ENCODE measurements at places on chromosomes 3 and 15.

- H3K36me3 ChIP-seq: no peaks in the 10 kb centered on the region
- no peaks in the 10 kb centered on the region for H3K27me3 ChIP-seq
- H3K4me3 ChIP-seq: no peak overlapping the region
- peaks cover 46% of the 10 kb centered on the region for H3K4me1 ChIP-seq
- DNase-seq: peak; percentile 22
These were observed 32.7 kb downstream of the MME start for GRCh38 chr3:155112661-155113389.

DNA sequence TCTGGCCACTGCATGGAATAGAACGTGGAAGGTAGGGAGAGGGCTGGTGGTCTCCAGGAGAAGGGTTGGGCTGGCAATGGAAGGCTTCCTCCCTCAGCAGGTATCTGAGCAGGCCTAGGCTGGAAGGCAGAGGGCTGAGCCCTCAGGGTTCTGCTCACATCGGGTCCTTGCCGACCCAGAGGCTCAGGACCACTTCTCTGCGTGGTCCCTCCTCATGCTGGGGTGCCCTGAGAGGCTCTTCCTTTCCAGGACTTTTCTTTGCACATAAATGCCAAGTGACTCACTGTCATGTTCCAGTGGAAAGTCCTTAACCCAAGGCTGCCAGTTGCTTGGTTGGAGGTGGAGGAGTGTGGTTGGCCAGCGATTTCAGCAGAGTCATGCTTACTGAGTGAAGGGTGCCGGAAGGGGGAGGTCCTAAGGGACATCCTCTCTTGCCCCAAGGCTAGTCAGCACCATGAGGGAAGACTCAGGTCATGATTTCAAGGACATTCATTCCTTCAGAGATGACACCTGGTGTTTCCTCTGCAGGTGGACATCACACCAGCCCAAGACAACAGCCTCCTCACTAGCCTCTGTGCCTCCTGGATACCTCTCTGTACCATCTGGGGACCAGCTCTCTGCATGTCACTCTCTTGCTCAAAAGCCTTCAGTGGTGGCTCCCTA, 8.2 kb downstream of the SLC6A6 start:
- H3K4me3 ChIP-seq: no peak overlapping the region
- peaks cover 27% of the 10 kb centered on the region for H3K4me1 ChIP-seq
- DNase-seq: no peak
- H3K27me3 ChIP-seq: no peaks in the 10 kb centered on the region

DNA sequence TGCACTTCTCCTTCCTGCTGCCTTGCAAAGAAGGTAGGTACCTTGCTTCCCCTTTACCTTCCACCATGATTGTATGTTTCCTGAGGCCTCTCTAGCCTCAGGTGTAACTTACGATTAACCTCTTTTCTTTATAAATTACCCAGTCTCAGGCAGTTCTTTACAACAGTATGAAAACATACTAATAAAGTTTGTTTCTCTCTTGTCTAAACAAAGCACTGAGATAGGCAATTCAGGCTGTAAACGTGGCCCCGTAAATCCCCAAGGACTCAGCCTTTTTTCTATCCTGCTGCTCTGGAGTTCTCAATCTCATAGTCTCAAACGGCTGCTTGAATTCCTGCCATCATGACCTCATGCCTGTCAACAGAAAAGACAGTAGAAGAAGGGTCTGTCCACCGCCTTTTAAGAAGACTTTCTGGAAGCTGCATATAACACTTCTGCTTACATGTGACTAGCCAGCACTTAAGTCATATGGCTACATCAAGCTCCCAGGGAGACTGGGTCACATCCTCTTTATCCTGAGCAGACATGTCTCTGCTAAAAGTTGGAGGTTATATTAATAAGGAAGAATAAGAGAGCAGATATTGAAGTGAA, 257.8 kb downstream of the EBLN2 start:
- H3K4me1 ChIP-seq: no peaks in the 10 kb centered on the region
- H3K27ac ChIP-seq: no peak overlapping the region
- no peak overlapping the region for H3K4me3 ChIP-seq
- no peak for DNase-seq
- no peaks in the 10 kb centered on the region for H3K36me3 ChIP-seq

GRCh38 chr3:78660957-78661356, 1106.8 kb downstream of the ROBO1 start:
- DNase-seq: no peak
- H3K4me3 ChIP-seq: no peak overlapping the region
- H3K27me3 ChIP-seq: no peaks in the 10 kb centered on the region
- no peak overlapping the region for H3K27ac ChIP-seq

Data from B cell (primary cell).